GM19239 (cell line): ENCODE measurements at places on chromosomes 13 and 19.
A peak's percentile ranks its signal among the peaks of the same experiment; 100 is the strongest.

DNA sequence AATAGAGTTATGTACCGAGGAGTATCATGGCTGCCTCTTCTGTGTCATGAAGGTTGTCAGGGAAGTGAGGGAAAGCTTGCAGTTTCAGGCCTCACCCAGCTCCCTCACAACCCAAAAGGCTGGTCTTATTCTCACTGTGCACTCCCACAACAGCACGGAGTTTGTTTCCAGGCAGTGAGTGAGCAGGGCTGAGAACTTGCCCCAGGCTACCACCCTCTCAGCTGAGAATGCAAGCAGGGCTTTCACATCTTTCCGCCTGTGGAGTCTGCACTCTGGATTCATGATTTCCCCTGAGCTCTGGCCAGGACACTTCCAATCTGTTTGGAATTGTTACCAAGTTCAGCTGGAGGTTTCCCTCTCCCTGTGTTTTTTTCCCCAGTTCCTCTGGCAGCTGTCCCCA lies 2284.7 kb upstream of the PCDH20 start:
- DNase-seq, result no peak

DNA sequence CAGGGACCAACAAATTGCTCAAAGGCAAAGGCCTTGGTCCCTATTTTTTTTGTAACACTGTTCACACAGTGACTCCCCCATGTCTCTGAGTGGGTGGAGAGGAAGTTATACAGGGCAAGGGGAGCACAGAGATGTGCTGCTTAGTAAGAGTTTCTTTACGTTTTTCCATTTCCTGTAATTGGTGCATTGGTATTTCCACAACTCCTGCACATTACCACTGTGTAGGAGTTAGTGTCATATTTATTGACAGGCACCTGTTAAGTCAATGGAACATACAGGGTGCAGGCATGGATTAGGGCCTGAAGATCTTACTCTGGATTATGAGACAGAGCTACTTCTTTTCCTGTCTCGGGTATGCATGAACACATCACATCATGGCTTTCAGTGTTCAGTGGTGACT lies 45.2 kb downstream of the SOX21 start:
- no peak for DNase-seq

DNA sequence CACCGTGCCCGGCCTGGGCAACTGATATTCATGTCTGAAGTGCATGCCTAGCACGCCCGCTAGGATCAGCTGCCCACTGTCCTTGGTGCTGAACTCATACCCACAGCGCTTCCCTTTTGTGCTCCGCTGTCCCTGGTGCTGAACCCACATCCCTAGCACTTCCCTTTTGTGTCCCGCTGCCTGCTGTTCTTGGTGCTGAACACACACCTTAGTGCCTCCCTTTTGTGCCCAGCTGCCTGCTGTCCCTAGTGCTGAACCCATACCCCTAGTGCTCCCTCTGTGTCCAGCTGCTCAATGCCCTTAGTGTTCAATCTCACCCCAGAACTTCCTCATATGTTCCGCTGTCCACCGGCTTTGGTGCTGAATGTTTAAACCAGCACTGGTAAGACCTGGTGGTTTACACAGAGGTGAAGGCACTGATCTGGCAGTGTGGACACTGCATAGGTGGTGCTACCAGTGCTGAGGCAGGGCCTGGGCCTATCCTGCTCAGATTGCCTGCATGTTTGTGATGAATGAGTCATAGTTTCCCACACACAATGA lies 26.3 kb upstream of the SIGLEC11 start:
- DNase-seq, result peak; percentile 42

GRCh38 chr19:48287748-48288147 lies 17.9 kb downstream of the ZNF114 start:
- DNase-seq, result no peak

GRCh38 chr13:98298599-98298998 lies 121.5 kb upstream of the RNF113B start:
- no peak for DNase-seq

DNA sequence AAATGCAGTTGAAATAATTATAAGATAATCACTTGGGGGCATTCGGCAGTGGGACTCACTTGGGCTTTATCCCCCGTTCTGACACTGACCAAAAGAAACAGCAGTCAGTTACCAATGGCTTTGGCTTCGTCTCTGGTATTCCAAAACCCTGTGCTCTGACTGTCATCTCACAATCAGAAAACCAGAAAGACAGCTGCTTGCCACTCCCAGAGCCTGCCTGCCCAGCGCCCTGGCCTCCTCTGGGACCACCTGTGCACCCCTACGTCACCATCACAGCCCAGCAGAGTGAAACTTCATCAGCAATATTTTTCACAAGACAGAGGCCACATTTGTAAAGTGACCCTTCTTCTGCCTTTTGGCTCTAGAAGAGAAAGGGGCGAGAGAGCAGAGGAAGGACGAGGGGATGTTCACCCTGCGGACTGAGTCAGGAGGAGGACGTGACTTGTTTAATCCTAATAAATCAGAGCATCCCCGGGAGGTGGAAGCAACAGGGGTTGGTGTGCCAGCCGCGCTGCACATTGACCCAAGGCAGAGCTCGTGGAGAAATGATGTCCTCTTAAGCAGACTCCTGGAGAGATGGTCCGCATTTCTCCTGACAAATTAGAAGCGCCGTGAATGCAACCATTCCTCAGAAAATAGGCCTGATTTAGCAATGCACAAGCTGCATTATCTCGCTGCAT lies 397.8 kb upstream of the ZNF507 start:
- no peak for DNase-seq

DNA sequence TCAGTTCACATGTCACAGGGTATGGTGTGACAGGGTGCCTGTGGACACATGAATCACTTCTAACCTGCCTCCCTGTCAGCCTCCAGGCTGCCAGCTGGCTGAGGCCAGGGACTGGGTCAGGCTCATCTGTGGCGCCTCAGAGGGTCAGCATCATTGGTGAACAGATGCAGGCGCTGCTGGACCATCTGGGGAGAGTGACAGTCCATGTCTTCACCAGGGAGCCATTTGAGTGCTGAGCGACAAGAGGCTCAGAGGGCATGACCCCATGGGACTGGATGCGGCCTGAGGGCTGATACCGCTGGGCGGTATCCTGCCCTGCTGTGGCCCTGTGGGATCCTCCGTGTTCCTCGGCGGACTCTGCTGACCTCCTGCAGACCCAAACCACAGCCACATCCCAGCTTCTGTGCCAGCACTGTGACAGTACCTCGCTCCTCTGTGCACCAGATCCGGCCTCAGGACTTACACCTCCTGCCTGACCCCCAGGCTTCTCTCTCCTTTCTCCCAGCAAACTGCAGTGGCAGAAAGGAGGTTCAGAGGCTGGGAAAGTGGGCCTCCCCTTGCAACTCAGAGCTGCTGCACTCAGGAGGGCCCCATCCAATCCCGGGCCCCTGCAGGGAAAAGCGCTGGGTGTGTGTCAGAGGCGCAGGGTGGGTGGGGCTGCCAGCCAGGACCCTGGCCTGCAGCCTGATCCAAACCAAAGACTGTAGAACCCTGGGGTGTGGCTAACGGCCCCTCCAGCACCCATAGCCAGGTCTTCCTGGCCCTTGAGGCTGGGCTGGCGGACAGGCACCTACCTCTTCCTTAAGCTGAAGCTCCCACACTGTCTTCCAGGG lies 10.2 kb downstream of the ACTMAP start:
- DNase-seq, result no peak

DNA sequence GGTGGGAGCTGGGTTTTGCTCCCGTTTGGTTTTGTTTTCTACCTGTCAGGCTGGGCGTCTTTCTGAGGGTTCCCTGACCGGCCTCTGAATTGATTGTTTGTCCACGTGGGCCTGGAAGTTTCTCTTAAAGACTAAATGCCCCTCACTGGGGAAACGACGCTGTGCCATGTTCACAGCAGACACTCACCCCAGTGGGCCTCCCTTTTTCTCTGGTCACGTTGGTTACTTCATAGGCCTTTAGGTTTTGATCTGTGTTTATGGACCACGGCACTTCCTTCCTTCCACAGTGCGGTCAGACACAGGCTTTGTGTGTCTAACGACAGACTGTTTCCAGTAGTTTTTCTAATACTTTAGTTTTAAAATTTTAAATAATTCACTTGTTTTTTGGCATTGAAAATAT lies 20.1 kb upstream of the NDUFS7 start:
- no peak for DNase-seq

- peak; percentile 52 for DNase-seq
Measured at GRCh38 chr13:52405767-52406494, at the start of gene THSD1. Gene THSD1, minus strand, starts transcription at chr13:52406172. Its CDS starts 3,572 bp downstream, at chr13:52402600.

DNA sequence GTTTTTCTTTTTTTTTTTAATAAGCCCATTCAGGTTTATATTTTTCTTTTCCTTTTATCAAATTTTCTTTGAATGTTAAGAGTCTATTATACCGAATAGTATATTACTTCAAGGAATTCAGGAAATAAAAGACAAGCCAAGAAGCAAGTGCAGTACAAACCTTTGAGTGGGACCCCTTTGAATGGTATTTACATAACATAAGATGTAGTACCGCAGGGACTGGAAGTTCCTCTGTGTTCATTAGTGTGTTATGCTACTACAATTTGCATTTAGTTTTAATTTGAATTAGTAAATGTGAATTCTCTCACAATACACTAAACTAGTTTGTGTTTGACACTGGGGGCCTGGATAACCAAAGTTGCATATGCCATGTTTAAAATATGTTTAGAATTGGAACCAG lies 339.5 kb downstream of the DCT start:
- DNase-seq, result no peak

DNA sequence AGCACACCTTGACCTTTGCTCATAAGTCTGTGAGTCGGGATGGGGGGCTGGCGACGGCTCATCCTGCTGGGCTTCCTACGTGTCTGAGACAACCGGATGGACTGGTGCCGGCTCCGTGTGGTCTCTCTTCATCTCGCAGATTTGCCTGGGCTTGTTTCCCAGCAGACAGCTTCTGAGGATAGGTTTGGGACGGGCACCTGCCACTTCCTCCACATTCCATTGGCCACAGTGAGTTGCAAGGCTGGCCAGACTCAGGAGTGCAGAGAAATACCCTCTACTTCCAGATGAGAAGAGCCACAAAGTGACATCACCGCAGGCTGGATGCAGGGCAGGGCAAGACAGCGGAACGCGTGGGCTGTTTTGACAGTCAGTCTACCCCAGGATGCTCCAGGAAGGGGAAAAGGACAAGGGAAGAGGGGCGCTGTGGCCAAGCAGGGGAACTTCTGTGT lies 48.1 kb downstream of the IRS2 start:
- DNase-seq, result no peak

GRCh38 chr19:13717194-13717643 lies 47.1 kb upstream of the MRI1 start:
- DNase-seq, result no peak

DNA sequence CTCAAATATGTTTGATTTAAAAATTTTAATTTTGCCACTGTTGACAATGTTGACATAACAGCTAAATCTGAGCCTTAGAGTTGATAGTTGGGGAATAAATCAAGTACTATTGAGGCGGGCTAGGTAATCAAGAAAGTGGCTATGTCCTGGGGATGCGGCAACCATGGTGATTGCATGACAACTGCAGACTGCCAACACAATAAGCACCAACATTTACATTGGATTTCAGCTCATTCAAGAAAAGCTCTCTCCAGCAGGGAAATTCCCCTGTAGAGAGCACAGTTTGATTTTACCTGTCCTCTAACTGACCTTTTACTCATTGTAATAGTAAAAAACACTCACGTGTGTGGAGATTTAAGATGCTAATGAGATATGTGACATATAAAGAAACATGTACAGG lies 63.1 kb downstream of the ZNF100 start:
- no peak for DNase-seq

DNA sequence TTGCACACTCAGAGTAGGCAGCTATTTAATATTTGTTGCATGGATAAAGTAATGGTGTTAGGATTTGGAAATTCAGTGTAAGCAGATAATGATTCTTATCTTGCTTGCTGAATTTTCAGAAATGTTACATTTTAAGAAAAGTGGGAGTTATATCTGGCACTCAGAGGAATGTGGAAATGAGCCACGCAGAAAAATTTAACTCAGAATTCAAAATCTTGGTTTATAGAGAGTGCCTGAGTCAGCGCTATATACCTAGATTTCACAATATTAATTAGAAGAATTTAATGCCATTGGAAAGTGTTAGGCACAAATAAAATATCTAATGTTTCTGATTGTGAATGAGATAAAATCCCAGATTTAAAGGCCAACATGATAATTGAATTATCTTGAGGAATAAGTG lies 96.3 kb downstream of the GPR12 start:
- DNase-seq, result no peak

GRCh38 chr13:111423168-111423785 lies 102.8 kb downstream of the TEX29 start:
- DNase-seq, result no peak

GRCh38 chr13:26509491-26509890 lies 48.0 kb upstream of the WASF3 start:
- DNase-seq, result no peak

- no peak for DNase-seq
Measured at GRCh38 chr13:20132052-20132634, 28.7 kb downstream of the GJA3 start.

DNA sequence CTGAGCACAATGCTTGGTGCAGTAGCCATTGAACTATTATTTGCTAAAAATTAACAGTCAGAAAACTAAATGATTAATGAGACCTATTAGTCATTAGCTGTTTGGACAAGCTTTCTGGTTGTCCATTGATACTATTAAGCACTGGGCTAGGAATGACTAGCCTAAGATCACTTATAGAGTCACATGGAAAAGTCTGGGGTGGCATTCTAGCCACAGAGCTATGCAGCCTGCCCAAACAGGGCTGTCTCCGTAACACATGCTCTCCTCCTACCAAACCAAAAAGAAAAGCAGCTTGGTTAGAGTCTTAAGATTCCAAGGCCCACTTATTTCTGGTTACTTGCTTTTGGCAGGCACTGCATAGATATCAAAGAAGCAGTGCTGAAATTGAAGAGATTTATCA lies 193.5 kb upstream of the NBEA start:
- DNase-seq, result no peak

DNA sequence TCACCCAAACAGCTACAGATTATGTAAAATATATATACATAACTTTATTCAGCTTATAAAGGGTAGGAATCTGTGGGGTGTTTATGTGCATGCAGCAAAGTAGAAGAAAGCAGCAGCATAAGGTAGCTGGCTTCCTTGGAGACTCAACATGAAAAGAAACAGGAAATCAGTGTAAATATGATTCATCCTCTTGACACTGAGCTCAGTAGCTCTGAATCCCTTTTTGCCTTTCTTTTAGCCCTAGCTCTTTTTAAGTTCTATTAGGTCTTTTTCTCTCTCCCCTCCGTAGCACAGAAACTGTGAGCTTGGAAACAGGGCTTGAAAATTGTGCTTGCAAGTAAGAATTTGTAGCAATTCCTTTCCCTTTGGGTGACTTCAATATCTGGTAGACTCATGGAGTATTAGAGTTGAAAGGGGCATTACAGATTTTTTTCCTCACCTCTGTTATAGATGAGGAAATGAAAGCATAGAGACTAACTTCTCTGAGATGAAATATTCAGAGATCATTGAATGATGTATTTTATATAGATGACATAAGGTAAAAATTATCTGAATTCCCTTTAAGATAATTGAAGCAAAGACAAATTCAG lies 314.4 kb downstream of the PCDH9 start:
- no peak for DNase-seq

DNA sequence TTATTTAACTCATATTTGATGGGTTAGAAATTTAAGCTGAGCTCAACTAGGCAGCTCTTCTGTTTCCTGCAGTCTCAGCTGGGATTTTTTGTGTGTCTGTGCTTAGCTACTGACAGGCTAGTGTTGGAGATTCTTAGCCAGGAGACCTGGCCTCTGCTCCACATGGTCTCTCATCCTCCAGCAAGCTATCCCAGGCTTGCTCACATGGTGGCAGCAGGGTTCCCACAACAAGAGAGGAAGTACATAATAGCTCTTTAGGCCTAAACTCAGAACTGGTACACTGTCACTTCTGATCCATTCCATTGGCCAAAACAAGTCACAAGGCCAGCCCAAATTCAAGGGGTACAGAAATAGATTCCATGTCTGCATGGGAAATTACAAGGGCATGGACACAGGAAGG lies 406.2 kb downstream of the SUCLA2 start:
- DNase-seq, result no peak
